ENCODE measurements at places on chromosomes 6 and 20. TPM values are rescaled to one million over a fixed set of nuclear protein-coding genes. Genes with fewer than 3 reads are reported as not detected.

- no peaks in the 10 kb centered on the region for H3K27me3 ChIP-seq
- DNase-seq = no peak
Observed at GRCh38 chr6:159094444-159095252, 49.9 kb upstream of the TAGAP start.

DNA sequence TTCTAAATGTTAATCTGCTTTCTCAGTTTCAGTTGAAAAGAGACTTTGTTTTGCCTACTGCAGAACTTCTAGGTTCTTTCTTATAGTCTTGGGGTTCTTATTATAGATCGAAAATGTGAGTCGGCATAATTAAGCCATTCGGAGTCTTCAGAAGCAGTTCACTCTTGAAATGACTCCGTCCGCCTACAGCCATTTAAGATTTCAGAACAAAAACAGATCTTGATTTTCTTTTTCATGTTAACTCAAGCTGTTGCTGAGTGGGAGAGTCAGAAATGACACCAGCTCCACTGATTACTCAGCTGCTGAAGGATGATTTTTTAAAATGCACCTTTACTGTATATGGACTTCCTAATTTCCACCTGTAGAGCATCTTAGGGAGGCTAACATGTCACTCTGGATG, 15.9 kb downstream of the PRDM1 start:
- DNase-seq = no peak
- peak overlapping the region; percentile 45 for H3K4me3 ChIP-seq
- H3K27ac ChIP-seq = no peak overlapping the region
- H3K4me1 ChIP-seq = peaks cover 6% of the 10 kb centered on the region

DNA sequence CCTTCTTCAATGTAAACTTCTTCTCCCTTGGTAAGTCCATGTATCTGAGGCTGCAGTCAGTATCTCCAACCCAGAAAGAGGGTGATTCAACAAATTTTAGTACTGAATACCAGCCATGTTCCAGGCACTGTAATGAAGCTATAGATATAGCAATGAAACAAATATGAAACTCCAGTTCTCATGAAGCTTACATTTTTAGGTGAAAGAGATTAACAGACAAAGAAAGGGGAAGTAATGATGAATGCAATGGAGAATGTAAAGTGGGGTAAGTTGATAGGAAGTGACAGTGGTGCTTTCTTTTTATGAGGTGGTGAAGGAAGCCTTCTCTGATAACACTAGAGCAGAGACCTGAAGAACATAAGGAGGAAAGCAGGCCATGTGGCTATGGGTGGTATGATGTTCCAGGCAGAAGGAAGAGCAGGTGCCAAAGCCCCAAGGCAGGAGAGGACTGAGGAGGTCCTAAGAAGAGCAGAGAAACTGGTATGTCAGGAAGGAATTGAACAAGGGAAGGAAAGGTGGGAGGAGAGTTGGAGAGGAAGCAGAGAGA, 143.6 kb downstream of the TFAP2B start:
- no peak overlapping the region for H3K4me3 ChIP-seq
- peak overlapping the region; percentile 76 for H3K27ac ChIP-seq
- DNase-seq = no peak
- no peaks in the 10 kb centered on the region for H3K4me1 ChIP-seq

DNA sequence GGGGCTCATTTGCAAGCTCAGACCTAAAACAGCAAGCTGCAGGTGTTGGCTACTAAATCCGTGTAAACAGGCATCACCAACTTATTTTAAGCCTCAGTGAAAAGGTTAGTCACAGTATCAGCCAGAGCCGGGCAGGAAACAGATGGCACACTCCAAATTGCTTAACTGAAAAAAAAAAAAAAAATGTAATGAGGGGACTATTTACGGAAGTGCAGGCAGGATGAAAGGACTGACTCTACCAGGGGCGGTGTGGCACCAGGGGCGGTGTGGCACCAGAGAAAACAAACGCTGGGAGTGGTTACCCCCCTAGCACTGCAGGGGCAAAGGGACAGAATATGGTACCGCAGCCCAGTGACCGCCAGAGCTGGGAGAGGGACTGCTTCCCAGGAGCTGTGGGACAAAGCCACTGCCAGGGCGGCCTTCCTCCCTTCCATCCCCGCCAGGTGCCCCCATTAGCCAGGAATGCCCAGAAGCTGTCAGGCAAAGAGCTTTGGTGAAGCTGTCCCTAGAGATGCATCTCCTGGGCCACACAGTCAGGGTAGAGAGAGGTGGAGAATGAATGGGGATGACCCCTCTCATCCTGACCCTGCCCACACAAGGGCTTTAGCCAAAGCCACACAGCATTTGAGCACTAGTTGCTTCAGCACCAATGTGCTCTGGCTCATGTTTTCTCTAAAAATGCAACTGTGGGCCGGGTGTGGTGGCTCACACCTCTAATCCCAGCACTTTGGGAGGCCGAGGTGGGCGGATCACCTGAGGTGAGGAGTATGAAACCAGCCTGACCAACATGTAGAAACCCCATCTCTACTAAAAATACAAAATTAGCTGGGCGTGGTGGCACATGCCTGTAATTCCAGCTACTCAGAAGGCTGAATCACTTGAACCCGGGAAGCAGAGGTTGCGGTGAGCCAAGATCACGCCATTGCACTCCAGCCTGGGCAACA, 39.6 kb upstream of the GFOD1 start:
- no peak for DNase-seq
- no peaks in the 10 kb centered on the region for H3K36me3 ChIP-seq
- peak overlapping the region; percentile 23 for H3K27ac ChIP-seq
- no peak overlapping the region for H3K4me3 ChIP-seq

DNA sequence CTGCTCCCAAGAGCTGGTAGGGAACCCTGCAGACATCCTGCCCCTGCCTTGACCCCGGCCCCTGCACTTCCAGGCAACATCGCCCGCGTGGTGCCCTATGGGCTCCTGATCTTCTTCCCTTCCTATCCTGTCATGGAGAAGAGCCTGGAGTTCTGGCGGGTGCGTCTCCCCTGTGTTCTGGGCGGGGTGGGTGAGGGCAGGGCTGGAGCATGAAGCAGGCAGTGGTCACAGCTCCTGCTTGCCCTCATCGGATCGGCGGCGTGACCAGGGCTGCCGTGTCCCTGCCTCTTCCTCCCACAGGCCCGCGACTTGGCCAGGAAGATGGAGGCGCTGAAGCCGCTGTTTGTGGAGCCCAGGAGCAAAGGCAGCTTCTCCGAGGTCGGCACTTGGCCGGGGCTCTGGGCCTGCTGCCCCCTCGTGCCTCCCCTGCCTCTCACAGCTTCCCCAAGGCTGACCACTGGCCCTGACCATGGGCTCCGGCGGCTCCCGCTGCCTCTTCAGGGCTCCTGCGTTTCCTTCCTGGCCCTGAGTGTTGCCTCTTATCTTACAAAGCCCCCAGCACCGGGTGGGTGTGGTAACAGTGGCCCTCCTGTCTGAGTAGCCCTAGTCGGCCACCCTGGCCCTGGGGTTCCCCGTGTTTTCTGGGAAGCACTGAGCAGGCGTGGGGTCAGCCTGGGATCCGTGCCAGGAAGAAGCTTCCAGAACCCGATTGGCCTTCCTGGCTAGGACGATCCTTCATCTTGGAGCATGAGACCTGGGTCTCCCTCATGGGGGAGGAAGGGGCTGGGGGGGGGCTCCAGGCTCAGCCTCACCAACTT, 8.0 kb upstream of the TNFRSF6B start:
- peaks cover 20% of the 10 kb centered on the region for H3K4me1 ChIP-seq
- no peak for DNase-seq
- peak overlapping the region; percentile 91 for H3K27ac ChIP-seq
- no peak overlapping the region for H3K4me3 ChIP-seq

GRCh38 chr6:156658966-156659821, 118.0 kb upstream of the ARID1B start:
- H3K4me3 ChIP-seq = no peak overlapping the region
- no peaks in the 10 kb centered on the region for H3K36me3 ChIP-seq
- no peaks in the 10 kb centered on the region for H3K27me3 ChIP-seq
- no peak overlapping the region for H3K27ac ChIP-seq
- H3K4me1 ChIP-seq = no peaks in the 10 kb centered on the region
- no peak for DNase-seq

- H3K27me3 ChIP-seq = no peaks in the 10 kb centered on the region
- no peaks in the 10 kb centered on the region for H3K36me3 ChIP-seq
- H3K4me3 ChIP-seq = no peak overlapping the region
- no peaks in the 10 kb centered on the region for H3K4me1 ChIP-seq
Observed at GRCh38 chr6:1001655-1002349, 308.9 kb upstream of the EXOC2 start.

DNA sequence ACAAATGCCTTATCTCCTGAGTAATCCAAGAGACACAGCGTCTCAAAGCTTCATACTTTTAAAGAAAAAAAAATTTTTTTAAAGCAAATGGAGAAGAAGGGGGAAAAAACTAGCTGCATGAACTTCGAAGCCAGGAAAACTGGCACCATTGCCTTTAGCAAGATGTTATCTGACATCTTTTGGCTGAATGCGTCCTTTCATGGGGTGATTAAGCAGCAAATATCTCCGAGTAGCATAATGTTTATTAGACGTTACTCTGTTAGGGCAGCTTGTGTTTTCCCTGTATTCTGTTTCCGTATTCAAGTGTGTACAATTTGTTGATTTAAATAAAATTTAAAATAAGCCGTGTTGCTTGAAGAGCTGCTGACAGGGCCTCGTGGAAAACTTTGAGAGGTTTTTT, 76.5 kb upstream of the TSHZ2 start:
- DNase-seq = no peak
- no peaks in the 10 kb centered on the region for H3K4me1 ChIP-seq
- no peaks in the 10 kb centered on the region for H3K27me3 ChIP-seq
- no peak overlapping the region for H3K4me3 ChIP-seq
- H3K36me3 ChIP-seq = no peaks in the 10 kb centered on the region
- H3K27ac ChIP-seq = no peak overlapping the region

- no peak overlapping the region for H3K4me3 ChIP-seq
- no peaks in the 10 kb centered on the region for H3K27me3 ChIP-seq
- no peaks in the 10 kb centered on the region for H3K4me1 ChIP-seq
- H3K27ac ChIP-seq = no peak overlapping the region
- no peak for DNase-seq
Observed at GRCh38 chr6:168475188-168476013, 34.4 kb downstream of the SMOC2 start.

GRCh38 chr6:129776542-129777330, 66.8 kb upstream of the ARHGAP18 start:
- no peaks in the 10 kb centered on the region for H3K27me3 ChIP-seq
- H3K36me3 ChIP-seq = no peaks in the 10 kb centered on the region
- H3K27ac ChIP-seq = no peak overlapping the region
- H3K4me1 ChIP-seq = no peaks in the 10 kb centered on the region
- no peak overlapping the region for H3K4me3 ChIP-seq
- no peak for DNase-seq

DNA sequence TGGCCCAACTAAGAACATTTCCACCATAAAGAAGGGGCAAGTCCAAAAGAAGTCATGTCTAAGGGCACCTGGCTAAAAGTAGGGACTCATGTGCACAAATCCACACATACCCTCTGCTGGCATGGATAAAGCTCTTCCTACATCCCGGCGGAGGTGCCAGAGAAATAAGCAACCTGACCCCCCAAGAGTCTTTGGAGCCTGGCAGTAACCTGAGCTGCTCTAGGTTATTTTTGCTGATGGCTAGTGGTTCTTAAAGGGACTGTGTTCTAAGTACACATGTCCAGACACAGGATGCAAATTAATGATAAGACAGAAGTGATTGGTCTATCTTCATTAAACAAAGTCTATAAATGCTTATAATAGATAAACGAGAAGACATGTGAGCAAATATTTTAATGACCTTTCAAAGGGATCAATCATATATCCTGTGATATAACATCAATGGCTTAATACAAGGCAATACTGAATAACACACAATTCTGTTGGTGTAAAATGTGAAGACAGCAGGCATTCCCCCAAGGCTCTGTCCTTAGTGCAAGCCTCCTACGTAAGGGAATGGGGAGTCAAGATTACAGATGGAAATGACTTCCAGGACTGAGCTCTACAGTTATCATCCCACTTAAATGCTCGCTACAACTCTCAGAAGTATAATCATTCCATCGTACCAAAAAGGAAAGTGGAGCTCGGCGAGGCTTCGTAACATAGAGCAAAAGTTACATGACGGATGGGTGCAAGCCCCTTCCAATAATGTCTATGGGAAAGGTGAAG, 52.5 kb downstream of the HIVEP2 start:
- no peak for DNase-seq
- H3K4me1 ChIP-seq = no peaks in the 10 kb centered on the region
- no peak overlapping the region for H3K4me3 ChIP-seq
- H3K27ac ChIP-seq = no peak overlapping the region

- no peaks in the 10 kb centered on the region for H3K27me3 ChIP-seq
- DNase-seq = no peak
- no peak overlapping the region for H3K27ac ChIP-seq
Observed at GRCh38 chr6:142786476-142786875, 158.5 kb downstream of the HIVEP2 start.

DNA sequence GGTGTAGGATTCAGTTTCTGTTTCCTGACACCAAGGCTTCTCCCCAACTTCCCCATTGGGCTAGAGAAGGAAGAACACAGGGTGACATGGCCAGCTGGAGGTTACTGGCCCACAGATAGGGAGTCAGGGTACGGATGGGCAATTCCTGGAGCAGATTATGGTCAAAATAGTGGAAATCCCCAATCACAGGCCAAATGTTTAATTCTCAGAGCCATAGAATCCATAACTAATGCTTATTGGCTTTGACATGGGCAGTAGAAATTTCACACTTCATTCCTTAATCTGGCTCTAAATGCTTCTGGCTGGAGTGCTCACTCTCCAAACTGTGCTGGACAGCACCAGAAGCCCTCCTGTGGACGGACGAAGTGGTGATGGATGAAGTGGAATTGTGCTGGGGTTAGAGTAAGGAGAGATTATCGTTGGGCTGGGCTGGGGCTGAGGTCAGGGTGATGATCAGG, 887 bp downstream of the SIGLEC1 start:
- no peak overlapping the region for H3K4me3 ChIP-seq
- H3K4me1 ChIP-seq = peaks cover 6% of the 10 kb centered on the region
- H3K27ac ChIP-seq = peak overlapping the region; percentile 60

Gene C20orf202
- total RNA-seq = not detected

Gene C6orf118
- total RNA-seq = 3.0 TPM

Gene ETV7
- 5.6 TPM for total RNA-seq

Gene CSNK2A1
- 94.4 TPM for total RNA-seq
